ENCODE measurements at places on chromosomes 11 and 22.

GRCh38 chr22:33535937-33536875, 384.1 kb downstream of the LARGE1 start:
- no peak for DNase-seq

DNA sequence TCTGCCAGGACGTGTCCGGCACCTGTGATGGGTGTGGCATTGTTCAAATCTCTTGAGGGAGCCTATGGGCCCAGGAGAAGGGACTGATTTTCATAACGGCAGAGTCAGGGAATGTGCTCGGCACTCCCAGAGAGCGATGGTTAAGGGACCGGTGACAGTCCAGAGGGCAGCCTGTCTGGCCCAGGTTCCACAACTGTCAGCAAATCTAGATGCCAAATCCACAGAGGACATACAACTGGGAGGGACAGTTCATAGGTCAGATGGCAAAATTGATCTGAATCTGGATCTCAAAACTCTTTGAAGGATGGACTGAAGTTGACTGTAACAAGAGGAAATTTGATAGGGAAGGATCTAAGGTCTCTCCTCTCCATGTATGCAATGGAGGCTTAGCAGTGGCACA, 7.5 kb downstream of the SEC14L2 start:
- DNase-seq, result no peak

DNA sequence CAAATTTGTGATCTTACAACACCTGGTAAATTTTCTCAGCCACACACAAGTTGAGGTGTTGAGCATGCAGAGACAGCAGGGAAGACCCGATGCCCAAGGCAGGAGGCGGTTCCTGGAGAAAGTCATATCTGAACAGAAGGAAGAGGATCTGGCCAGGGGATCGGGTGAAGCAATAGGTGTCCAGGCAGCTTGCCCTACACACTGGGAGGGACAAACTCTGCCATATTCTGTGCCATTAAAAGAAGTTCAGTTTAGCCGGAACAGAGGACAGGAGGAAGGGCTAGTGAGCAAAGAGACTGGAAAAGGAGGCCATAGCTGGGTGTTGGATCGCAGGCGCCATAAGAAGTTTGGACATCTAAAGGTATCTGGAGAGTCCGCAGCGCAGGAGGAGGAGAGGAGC, 76.5 kb downstream of the TMPRSS5 start:
- DNase-seq, result no peak

DNA sequence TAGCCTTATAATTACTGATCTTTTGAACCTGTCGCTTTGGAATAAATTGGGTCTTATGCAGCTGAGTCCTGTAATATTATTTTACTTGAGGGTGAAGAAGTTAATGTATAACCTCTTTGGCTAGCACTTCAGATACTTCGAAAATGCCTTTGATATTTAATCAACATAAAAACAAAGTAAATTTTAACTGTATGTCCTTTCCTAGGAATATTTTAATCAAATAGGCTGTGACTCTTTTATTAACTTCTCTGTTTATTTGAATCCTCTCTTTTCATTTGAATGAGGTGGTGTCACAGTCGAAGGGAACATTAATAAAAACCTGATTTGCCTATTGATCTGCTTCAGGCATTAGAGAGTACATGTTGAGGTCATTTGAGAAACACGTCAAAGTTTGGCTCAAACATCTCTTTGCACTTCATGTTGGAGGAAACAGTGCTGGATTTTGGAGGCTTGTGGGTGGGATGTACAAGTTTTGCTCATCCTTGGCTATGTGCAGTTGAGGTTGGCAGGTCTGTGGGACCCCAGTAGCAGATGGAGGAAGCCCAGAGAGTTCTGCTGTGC, 143.6 kb downstream of the NCAM1 start:
- DNase-seq, result no peak

Data from cardiac muscle cell (in vitro differentiated cells and primary cell).